ENCODE measurements at places on chromosomes 1 and 21.

- peak; percentile 12 for DNase-seq
These were observed 30.4 kb downstream of the PIK3C2B start for GRCh38 chr1:204464187-204464631.

DNA sequence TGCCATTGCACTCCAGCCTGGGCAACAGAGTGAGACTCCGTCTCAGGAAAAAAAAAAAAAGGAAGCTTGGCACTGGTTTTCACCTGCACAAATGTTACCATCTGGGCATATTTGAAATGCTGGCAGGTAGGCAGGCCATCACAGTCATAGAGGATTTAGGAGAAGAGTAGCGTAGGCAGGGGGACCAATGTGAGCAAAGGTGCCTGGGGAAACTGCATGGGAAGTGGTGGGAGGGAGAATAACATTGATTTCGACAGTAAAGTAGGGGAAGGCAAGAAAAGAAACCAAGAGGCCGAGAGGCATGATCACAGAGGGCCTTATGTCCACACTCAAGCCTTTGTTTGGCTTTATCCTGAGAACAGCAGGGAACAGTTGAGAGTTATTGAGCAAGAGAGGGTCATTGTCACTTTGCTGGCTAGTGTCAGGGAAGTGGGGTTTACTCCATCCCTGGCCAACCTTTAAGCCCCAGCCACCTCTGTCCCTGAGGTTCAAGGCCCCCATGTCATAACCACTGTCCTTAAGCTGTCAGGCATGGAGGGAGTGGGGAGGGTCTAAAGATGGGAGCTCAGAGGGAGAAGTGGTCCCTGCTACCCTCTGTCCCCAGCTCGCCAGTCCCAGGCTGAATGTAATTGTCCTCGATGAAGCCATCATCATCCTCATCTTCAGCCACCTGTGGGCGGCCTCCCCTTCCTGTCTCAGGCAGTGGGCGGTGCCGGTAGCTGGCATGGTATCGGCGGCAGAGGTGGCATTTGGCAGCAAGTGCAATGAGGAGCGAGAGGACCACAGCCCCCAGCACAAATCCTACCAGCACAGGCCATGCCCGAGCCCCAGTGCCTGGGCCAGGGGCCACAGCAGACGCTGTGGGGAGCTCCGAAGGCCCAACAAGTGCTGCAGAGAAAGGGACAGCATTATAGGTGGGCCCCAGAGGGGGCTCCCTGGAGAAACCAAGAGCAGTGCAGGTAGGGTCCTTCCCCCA, 2.9 kb downstream of the C1orf210 start:
- DNase-seq, result no peak

GRCh38 chr1:54253480-54253879, 53.5 kb downstream of the MRPL37 start:
- DNase-seq, result no peak

GRCh38 chr1:198788561-198789064, 149.8 kb downstream of the PTPRC start:
- no peak for DNase-seq

DNA sequence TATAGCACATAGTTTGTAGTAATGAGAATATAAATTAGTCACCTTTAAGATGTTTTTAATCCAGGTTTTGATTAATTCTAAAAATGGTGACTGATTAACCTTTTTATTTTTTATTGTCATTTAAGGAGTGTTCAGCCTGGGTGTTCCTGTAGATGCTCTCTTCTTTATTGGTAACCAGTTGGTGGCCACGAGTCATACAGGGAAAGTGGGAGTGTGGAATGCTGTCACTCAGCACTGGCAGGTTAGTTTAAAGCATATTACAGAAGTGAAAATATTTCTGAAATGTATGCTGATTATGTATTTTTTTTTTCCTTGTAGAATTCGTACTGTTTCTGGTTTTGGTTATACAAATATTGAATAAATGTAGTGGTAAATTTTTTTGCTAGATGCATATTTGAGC, 28.1 kb downstream of the KCTD3 start:
- no peak for DNase-seq

DNA sequence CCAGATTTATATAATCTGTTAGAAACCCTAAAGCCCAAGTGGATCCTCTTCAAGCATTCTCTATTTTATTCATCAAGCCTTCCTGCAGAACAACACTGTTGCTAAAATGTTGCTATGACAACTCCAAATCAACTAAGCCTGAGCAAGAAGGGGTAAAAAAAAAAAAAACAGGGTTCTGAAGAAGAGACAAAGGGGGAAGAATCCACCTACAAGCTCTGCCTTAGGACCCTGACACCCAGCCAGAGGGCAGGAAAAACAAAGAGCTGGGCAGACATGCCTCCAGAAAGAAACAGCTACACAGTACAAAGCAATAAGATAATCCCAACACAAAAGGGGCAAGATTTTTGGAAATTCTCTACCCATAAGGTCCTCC, 1.3 kb downstream of the USF1 start:
- DNase-seq, result no peak

GRCh38 chr1:247962911-247963588, 2.0 kb upstream of the OR2AK2 start:
- DNase-seq, result no peak

GRCh38 chr1:154911691-154912550, 24.6 kb downstream of the PMVK start:
- no peak for DNase-seq

- no peak for DNase-seq
These were observed 135.0 kb downstream of the KCNJ6 start for GRCh38 chr21:37780991-37781983.

GRCh38 chr1:17009706-17010105, 2.0 kb downstream of the ATP13A2 start:
- DNase-seq, result no peak

- DNase-seq, result peak; percentile 81
These were observed 37.1 kb upstream of the EPB41 start for GRCh38 chr1:28877132-28877781.

GRCh38 chr1:76826072-76826845, 41.0 kb upstream of the ST6GALNAC5 start:
- no peak for DNase-seq

DNA sequence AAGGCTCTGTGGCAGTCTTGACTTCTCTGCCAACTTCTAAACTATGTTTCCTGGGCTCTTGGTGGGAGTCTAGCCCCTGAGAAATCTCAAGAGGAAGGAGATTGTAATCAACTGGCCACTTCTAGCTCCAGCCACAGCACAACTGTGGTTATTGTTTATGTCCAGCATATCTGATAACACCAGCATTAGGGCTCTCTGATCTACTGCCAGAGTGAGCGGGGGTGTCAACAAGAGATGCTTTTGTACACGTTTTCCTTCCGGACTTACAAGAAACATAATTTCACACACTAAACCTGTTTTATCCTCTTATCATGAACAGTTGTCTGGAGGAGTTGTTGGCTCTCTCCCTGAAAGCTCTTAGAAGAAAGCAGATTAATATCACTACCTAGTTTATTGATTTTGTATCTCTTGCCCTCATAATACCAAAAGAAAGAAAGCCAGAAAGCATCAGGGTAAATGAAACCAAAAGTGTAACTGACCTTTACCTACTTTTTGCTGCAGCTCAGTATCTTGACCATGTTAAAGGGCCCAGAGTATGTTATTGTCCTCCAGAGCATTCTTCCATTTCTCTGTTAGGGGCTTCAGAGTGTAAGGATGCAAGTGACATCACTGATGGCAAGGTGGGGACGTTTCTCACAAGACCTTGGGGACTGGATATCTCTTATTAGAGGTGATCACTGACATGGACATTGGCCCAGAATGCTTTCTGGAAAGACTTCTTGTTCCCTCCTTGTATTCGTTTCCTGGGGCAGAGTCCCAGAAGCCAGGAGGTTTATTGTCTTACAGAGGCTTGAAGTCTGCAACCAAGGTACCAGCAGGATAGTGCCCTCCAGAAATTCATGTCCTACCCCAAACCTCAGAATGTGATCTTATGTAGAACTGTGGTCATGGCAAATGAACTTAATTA, 9.6 kb upstream of the SH2D1B start:
- DNase-seq, result no peak

DNA sequence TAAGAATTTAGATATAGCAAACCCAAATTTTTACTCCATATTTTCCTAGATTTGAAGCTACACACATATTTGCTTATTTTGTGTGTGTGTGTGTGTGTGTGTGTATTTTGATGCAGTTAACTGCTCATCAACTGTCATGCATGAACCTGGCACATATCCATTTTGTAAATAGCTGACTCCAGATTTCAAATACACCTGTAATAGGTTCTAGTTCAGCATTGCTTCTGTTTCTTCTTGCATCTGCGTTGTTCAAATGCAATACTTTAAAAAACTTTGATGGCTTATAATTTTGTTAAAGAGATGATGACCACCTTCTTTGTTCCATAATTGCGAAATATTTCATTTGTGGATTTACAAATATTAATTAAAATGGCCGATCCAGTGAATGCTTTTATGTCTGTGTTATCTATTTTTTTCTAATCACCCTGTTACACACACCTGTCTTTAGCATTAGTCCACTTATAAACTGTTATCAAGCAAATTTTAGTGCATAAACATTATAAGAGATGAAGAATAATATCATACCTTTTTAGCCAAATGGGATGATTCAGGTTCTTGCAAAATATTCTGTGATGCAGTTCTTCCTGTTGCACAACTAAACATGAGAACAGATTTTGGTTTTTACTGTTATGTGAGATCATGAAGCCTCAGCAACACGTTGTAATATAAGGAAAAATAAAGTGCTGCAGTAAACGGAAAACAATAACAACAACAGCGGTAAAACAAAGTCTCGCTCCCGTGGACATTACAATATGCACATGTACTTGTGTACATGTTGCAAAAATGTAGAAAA, 12.7 kb upstream of the S100A11 start:
- DNase-seq, result no peak

DNA sequence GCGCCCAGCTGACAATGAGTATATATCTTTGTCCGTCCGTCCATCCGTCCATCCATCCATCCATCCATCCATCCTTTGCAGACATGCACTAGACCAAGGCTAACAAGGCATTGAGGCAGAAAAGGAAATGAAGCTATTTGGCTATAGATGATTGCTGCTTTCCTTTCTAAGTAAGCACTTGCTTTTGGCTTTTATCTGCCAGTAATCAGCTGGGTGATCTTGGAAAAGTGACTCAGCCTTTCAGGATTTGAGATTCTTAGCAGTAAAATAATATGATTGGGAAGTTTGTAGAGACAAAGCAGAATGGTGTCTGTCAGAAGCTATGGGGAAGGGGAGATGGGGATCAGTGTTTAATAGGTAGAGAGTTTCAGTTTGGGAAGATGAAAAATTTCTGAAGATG, 22.7 kb downstream of the ZFYVE9 start:
- no peak for DNase-seq

- no peak for DNase-seq
These were observed 36.0 kb upstream of the SLC35F3 start for GRCh38 chr1:233868461-233868860.

- no peak for DNase-seq
These were observed 52.2 kb upstream of the KIAA1614 start for GRCh38 chr1:180860535-180860934.

GRCh38 chr1:192534666-192535065, 40.9 kb upstream of the RGS1 start:
- DNase-seq, result no peak

- DNase-seq, result no peak
These were observed 150.7 kb downstream of the CLIC6 start for GRCh38 chr21:34819357-34819999.

DNA sequence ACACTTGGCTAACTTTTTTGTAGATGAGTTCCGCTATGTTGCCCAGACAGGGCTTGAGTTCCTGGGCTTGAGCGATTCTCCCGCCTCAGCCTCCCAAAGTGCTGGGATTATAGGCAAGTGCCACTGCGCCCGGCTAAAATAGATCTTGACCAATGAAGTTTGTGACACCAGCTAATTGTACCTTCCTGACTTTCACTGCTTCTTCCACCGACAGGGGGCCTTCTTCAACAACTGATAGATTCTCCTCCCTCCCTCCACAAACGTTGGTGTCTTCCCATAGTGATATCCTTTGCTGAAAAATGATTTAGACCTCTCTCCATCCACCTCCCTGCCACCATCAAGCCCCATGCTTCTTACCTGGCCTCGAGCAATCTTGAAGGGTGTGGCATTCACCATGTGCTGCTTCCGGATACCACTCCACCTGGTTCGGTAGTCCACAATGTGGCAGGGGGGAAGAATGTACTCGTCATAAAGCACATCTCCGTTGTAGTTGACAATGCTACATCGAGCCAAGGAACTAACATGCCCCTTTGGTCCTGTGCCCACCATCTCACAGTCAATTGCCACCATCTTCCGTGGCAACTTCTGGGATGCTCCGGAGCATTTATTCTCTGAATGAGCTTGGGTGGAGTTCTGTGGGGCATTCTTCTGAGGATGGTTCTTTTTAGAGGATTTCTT, 1.6 kb upstream of the METTL25B start:
- DNase-seq, result peak; percentile 55

DNA sequence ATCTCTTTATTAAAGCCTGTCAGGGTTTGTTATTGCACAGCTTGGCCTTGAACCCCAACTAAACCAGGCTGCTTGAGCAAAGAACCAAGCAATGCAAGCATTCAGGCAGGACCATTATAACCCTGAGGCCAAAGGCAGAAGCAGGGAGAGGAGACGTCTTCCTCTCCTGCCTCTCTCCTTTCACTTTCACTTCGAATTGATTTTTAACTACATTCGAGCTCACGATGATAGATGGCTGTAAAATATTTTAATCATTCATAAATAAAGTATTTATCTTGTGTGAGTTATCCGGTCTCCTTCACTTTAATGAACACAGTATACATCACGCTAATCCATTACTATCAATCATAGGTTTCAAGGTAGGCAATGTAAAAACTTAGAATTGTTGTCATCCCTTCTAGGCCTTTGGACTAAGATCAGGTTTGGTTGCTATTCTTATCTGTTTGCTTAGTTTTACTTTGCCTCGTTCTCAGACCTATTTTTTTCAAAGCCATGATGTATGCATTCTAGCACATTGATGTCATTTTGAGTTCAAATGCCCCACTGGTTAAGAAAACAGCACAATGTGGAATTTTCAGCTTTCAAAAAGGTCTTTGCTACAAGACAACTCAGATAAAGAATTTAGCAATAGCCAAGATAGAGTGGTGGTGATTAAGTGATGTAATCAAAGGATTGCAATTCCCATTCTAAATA, 480.2 kb upstream of the RUNX1 start:
- no peak for DNase-seq

DNA sequence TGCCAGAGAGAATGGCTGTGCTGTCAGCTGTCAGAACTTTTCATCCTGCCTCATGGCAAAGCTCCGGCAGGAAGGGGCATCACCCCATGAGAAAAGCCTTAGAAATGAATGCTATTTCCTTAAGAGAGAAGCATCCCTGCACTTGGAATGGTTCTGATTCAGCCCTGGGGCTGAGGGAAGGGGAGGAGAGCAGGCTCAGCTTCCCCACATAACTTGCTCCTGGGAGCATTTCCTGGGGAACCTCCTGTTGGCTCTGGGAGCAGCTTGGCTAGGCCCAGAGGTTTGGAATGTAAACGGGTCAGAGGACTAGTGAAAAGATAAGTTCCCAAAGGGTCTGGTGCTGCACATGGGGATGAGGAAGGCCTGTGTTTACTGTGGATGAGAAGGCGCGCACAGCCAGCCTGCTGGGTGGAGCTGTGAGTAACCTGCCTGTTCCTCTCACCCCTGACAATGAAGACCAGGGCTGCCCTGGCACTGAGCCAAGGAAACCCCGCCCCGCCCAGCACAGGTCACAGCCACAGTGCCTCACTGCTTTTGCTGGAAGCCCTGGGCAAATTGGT, 5.0 kb downstream of the PRELP start:
- DNase-seq, result peak; percentile 61

Data from stimulated activated CD4-positive, alpha-beta T cell treated with anti-CD3 and anti-CD28 coated beads, Interleukin-2, amount 100 ng/mL, for 24 hours (primary cell).